Suppressor macrophage (primary cell): ENCODE measurements at places on chromosomes 1 and 21.

DNA sequence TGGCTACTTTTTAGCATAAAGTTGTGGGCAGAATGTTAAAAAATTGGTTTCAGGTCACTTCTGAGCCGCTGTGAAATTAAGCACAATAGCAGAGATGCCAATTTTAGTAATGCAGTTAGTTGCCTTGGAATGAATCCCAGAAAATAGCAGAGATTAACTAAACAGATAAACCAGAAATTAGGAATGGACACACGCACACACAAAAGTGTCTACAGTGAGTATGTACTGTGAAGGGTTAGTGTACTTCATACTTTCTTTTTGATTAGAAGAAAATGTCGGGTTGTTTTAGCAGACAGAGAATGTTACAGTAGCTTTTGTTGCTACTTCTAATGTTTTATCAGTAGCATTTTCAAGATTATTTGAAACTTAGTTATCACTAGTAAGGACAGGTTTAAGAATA, 106.7 kb downstream of the LEPR start:
- no peak for DNase-seq

GRCh38 chr1:114209971-114210370, 56.3 kb upstream of the SYT6 start:
- no peak for DNase-seq

DNA sequence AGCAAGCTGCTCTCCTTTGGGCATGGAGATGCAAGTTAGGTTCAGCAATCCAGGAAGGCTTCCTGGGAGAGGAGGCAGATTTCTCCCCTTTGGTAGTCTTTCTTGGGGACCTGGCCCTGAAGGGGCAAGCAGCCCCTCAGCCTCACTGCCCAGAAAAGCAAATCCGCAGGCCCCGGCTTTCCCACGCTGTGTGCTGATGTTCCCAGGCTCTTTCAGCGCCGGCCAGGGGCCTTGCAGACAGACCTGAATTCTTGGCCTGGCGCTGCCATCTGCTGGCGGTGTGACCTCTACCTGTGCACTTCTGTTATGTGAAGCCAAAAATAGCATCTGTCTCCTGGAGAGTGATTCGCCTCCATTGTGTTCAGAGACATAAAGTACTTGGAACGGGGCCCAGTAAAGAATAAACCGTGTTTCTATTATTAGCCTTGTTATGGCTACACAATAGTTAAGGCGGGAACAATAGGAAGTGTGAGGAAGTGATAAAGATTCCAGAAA, 64.8 kb downstream of the ALPL start:
- peak; percentile 17 for DNase-seq

DNA sequence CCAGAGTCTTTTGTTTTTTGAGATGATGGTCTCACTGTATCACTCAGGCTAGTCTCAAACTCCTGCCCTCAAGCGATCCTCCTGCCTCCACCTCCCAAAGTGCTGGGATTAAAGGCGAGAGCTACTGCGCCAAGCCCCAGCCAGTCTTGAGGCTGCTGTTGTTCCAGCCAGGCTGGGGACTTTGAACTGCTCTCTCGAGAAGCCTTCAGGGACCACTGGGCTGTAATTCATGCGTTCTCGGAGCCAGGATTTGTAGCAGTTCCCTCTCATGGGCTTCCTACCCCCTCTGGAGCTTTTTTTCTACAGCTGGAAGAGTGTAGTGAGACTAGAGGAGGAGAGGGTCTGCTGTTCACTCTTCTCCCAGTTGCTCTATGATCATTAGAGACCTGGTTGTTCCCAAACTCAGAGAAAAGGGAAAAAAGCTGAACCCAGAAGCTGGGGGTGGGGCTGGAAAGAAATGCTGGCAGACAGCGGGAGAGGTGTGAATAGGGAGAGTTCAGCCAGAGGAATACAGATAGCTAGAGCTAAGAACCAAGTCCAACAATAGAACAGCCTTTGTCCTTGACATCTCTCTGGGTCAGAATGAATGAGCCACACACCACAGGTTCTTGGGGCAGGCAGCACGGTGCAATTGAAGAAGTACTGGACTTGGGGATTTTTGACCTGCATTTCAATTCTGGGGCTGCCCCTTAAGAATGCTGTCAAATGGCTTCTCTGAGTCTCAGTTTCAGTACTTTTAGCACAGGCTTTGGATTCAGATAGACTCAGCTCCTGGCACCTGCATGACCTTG, 13.2 kb upstream of the SLC41A1 start:
- DNase-seq = no peak

- DNase-seq = no peak
Observed at GRCh38 chr1:119626841-119627240, 21.2 kb downstream of the ZNF697 start.

DNA sequence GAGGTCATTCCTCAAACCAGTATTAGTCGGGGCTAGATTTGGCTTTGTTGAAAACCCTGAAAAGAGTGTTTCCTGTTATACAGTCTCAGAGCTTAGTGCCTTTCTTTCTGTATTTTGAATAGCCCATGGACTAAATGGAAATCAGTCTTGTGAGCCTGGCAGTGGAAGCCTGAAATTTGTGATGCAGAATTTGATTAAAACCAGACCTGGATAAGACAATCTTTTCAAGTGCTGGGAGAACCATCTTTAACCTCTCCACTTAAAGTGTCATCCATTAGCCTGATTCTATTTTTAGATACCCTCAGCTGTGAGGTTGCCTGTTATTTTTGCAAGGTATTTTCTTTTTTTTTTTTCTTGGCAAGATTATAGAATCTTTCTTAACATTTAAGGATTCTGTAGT, 19.5 kb downstream of the ACTN2 start:
- DNase-seq = no peak

DNA sequence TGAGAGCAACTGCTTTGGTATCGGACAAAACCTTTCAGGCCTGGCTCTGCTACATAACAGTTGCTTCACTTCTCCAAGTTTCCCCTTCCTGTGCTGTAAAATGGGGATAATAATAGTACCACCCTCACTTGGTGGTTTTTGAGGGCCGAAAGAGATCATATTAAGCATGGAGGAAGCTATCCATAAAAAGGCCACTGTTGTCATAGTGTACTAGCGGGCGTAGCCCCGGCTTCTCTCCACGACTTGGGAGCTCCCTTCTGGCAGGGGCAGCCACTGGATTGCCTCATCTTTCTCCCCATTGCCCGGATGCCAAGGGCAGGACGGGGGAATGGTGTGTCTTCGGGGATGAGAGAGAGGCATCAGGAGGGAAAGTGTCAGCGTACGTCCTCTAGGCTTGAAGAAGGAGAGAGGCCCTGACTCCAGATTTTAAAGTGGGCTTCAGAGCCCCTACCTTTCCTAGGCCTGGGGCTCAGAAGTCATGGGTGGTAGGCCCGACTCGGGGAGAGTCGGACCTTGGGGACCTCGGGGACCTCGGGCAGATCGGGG, 548 bp upstream of the MFSD2A start:
- peak; percentile 78 for DNase-seq

DNA sequence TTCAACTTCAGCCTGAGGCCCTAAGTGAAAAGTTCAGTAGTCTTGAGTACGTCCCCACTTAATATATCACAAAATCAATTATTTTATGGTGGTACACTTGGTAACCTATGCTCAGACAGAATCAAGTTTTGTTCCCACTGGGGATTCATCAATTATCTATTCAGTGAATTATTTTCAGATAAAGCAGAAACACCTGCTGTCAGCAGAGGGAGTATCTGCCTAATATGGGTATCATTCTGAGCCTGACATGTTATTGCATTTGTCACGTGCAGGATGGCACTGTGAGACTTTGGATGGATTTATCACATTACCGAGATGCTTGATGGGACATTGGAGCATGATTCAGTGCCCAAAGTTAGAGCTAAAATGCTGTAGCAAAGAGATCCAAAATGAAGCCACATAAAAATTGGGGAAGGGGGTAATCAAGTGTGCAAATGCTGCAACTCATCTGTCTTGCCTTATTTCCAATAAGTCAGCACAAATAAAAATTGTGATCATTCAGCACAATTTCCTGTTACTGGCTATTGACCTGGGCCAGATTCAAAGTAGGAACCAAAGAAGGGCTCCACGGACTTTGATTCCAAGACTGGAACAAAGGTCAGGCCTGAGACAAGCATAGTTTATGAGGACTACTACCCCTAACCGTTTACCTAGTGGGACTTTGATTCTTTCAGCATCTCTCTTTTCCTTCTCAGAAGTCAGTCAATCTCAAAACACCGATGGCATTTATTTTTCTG, 657.6 kb downstream of the LMO4 start:
- no peak for DNase-seq

DNA sequence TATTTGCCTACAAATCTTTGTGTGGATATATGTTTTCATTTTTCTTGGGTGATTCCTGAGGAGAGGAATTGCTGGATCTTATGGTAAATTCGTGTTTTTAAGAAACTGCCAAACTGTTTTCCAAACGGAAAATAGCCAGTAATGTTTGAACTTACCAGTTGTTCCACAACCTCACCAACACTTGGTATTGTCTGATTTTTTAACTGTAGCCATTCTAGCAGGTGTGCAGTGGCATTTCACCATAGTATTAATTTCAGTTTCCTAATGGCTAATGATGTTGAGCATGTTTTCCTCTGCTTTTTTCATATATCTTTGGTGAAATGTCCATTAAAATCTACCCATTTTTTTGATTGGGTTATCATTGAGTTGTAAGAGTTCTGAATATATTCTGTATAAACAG, 56.6 kb downstream of the RPS6KC1 start:
- no peak for DNase-seq

DNA sequence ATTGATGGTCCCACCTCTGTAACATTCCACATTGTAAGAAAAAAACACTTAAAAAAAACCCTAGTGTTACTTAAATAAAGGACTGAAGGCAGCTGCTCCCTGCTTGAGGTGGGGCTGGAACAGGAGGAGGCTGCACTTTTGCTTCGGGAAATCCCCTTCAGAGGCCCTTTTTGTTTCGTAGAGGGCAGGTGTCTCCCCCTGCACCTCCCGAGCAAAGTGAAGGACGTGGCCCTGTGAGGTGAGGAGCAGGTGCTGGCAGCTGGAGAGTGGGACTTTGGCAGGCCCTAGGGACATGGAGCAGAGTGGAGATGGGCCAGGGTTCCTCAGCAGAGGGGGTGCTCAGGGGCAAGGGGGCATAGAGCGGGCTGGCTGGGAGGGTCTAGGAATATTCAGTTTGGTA, 33.4 kb upstream of the WNT4 start:
- DNase-seq = no peak

- peak; percentile 61 for DNase-seq
Observed at GRCh38 chr1:59015708-59016107, 231.9 kb upstream of the JUN start.

- no peak for DNase-seq
Observed at GRCh38 chr1:150511551-150511950, 3.6 kb downstream of the ECM1 start.

DNA sequence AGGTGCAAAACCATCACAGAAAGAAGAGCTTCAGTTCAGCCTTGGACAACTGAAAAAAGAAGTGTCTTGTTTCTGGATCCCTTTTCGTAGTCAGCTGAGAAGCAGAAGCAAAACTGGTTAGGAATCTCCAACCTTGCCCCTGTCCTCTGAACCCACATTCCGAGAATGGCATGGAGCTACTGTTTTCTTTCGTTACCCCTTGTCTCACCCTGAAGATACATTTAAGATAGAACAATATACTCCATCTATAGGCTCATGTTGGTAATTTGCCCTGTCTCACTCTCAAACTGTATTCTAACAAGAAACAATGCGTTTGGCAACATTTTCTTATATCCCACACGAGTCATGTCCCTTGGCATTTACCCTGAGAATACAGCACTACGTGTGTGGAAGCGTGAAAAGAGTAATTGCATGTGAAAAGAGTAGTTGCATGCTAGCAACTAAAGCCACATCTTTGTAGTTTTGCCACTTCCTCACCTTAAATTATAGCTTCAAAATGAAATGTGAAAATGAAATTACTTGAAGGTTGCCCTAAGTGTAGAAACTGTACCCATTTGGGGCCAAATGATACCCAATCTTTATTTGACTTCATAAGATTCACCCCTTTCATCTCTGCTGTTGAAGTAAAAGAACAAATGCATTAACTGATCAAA, 5.3 kb downstream of the SLAMF7 start:
- DNase-seq = no peak

- DNase-seq = no peak
Observed at GRCh38 chr1:32863881-32864245, 6.8 kb downstream of the FNDC5 start.

GRCh38 chr1:165109013-165109412, 247.5 kb downstream of the LMX1A start:
- no peak for DNase-seq
